WTC11 (cell line): ENCODE measurements at places on chromosomes 7 and 10.

DNA sequence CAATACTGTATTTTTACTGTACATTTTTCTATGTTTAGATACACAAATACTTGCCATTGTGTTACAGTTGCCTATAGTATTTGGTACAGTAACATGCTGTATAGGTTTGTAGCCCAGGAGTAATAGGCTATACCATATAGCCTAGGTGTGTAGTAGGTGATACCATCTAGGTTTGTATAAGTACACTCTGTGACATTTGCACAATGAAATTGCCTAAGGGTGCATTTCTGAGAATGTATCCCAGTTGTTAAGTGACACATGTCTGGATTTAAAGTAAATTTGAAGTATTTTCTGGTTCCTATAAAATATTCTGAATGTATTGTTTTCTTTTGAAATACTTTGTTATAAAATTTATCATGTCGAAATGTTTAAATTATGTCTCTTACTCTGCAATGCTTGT lies 7.2 kb downstream of the CDK14 start:
- no peak for DNase-seq

- no peak for DNase-seq
These were observed 31.6 kb downstream of the DMBT1 start for GRCh38 chr10:122592161-122592560.

- peak; percentile 13 for DNase-seq
These were observed 90.2 kb upstream of the GNA12 start for GRCh38 chr7:2934211-2934731.

- DNase-seq: peak; percentile 41
These were observed 323.7 kb downstream of the RPS24 start for GRCh38 chr10:78357141-78358063.

- DNase-seq: no peak
These were observed 11.5 kb downstream of the C10orf71 start for GRCh38 chr10:49310460-49310859.

DNA sequence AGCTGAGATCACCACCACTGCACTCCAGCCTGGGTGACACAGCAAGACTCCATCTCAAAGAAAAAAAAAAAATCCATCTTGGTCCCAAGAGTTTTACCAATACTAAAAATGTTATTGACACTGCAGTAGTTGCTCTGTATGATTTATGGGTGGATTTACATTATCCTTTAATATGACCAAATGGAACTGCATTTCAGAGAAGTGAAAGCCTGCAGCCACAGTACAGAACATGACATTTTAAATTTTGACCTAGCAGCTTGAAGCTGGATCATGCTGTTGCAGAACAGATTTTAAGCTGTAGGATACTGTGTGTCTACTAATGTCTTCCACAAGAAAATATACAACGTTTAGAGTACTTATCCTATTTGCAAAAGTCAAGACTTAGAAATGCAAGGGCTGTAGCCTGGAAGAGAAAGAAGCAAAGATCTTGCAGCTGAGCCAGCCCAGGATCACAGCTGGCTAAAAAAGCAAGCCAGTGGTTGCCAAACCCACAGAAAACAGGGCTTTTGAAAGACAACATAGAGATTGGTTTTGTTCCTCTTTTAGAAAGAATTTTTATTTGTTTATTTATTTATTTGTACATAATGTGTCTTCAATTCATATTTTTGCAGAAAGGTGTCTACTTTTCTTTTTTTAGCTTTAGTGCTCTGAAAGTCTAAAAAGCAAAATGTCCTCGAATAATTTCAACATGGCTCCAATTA lies 55.2 kb upstream of the WNT16 start:
- DNase-seq: no peak

- DNase-seq: no peak
These were observed 235.7 kb downstream of the AUTS2 start for GRCh38 chr7:69833964-69834363.
